ENCODE measurements at places on chromosomes 13 and 19.
A peak's percentile ranks its signal among the peaks of the same experiment; 100 is the strongest.

DNA sequence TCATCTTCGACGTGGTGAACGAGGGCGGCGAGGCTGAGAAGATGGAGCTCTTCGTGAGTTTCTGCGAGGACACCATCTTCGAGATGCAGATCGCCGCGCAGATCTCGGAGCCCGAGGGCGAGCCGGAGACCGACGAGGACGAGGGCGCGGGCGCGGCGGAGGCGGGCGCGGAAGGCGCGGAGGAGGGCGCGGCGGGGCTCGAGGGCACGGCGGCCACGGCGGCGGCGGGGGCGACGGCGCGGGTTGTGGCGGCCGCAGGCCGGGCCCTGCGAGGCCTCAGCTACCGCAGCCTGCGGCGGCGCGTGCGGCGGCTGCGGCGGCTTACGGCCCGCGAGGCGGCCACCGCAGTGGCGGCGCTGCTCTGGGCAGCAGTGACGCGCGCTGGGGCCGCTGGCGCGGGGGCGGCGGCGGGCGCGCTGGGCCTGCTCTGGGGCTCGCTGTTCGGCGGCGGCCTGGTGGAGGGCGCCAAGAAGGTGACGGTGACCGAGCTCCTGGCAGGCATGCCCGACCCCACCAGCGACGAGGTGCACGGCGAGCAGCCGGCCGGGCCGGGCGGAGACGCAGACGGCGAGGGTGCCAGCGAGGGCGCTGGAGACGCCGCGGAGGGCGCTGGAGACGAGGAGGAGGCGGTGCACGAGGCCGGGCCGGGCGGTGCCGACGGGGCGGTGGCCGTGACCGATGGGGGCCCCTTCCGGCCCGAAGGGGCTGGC is 52.6 kb downstream of the MAP4K1 start:
- peak; percentile 44 for DNase-seq

DNA sequence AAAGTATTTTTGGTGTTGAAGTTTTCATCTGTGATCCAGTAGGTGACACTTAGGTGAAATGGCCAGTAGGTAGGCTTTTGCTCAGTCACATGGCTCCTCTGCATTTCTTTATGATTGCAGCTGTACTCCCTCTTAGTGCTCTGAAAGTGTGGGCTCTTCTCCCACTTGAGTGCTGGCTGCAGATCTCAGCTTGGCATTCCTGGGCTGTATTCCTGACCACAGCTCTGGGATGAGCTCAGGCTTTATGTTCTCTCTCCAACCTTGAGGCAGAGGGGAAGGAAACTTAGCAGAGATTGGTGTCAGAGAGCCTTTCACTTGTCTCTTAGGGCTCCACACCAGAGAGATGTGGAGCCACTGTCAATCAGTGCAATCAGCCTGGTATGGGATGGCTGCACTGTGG is 254.3 kb downstream of the NDFIP2 start:
- no peak for DNase-seq

DNA sequence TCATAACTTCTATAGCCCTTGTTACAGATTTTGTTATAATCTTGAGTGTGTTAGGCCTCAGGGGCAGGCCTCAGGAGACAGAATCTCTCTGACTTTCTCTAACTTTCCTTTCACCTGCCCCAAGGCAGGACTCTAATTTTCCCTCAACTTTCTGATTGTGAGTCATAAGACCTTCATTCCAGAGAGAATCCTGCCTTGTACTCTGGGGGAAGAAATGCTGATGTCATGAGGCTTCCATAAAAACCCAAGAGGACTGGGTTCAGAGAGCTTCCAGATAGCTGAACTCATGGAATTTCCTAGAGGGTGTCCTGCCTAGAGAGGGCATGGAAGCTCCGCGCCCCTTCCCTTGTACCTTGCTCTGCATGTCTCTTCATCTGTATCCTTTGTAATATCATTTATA is 5.3 kb upstream of the KBTBD6 start:
- DNase-seq = peak; percentile 47

GRCh38 chr19:45643927-45644771 is 5.0 kb upstream of the EML2 start:
- DNase-seq = no peak

DNA sequence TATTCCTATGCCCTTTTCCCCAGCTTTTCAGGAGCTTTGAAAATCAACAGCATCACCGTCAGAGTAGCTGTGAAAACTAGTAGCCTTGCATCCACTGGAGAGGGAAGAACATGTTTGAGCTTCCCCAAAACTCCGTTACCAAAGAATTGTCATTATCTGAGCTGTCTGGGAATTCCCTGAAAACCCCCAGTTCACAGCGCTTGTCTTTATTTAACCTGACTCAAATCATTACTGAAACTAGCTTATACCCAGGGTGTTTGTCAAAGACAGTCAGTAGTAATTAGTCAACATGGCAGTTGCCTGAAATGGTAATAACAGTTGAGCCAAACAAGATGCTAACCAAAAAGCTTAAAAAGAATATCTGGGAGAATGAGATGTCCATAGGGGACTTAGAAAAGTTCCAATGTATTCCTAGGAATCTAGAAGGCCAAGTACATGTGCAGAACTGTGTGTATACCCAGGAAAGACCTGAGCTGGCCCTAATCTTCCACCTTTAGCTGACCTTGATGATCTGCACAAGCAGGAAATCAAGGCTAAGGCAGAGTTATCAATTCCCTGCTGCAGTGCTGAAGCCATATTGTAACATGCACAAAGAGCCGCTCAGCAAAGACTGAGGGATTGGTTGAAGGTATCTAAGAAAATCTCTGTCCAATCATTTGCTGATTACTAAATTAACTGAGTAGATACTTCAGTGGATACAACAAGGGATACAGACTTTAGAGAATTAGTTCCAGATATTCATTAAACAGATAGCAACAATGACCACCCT is 130.8 kb downstream of the KL start:
- DNase-seq = no peak

GRCh38 chr19:8224394-8225145 is 15.4 kb downstream of the CERS4 start:
- DNase-seq = no peak

DNA sequence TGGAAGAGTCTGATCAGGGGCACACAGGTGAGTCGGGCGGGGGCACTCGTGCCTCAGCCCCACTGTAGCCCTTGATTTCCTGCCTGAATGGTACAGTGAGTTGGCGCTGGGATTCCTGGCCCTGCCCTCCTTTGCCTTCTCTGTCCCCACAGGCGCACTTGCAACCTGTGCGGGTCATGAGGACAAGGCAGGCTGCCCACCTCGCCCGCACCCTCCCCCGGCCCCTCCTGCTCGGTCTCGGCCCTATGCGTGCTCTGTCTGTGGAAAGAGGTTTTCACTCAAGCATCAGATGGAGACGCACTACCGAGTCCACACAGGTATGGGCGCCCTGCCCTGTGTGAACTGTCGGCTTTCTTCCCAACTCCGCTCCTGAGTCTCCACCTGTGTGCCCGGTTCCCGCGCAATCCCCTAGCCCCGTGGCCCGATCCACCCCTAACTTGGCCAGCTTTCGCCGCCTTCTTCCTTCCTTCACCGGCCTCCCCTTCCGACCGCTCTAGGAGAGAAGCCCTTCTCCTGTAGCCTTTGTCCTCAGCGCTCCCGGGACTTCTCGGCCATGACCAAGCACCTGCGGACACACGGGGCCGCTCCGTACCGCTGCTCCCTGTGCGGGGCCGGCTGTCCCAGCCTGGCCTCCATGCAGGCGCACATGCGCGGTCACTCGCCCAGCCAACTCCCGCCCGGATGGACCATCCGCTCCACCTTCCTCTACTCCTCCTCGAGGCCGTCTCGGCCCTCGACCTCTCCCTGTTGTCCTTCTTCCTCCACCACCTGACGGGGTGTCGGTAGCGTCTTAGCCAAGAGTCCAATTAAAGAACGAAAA is 1.6 kb upstream of the KMT2B start:
- peak; percentile 74 for DNase-seq

DNA sequence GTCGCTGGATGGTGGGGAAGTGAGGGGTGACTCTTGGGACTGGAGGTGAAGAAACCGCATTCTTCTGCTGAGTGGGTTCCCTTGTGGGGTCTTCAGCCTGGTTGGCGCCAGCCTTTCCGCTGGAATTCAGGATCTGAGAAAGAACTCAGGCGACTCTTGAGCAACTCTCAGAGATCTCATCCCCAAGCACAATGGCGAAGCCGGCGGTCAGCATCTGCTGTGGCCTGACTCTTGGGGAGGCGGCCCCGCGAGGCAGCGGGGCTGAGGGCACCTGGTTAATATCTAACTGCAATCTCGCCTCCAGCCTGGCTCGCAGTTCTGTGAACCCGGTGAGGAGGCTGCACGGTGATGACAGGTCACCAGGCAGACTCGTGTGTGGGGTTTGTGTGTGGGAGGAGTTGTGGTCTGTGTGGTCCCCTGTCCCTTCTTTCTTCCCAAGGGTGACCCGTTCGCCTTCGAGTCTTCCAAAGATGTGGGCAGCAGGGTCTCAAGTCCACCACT is 883 bp downstream of the ZNF441 start:
- DNase-seq = peak; percentile 68

- no peak for DNase-seq
These were observed 97.3 kb downstream of the TDRD3 start for GRCh38 chr13:60494296-60494695.

DNA sequence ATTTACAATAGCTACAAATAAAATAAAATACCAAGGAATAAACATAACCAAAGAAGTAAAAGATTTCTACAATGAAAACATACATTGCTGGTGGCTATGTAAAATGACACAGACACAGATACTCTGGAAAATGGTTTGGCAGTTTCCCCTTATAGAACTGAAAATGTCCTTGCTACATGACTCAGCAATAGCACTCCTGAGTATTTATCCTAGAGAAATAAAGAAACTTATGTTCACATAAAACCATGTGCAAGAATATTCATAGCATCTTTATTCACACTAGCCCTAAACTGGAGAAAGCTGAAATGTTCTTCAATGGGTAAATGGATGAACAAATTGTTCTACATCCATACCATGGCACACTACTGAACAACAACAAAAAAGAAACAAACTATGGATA is 100.2 kb upstream of the RFC3 start:
- DNase-seq = peak; percentile 30

DNA sequence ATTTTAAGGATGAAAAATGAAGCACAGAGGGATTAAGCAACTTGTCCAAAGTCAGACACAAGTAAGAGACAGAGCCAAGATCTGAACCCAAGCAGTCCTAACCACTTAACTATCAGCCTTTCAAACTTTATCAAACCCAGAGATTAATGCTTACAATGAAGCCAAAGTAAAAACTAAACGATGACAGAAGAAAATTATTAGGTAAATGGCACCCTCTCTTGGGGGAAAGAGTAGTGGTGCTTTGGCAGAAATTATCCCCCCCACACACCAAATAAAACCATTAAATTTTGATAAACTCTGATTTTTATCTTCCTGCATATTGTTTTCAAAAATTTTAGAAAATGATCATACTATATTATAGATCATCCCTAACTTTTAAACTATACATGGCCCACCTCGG is 329.2 kb downstream of the SLC7A1 start:
- DNase-seq = no peak

DNA sequence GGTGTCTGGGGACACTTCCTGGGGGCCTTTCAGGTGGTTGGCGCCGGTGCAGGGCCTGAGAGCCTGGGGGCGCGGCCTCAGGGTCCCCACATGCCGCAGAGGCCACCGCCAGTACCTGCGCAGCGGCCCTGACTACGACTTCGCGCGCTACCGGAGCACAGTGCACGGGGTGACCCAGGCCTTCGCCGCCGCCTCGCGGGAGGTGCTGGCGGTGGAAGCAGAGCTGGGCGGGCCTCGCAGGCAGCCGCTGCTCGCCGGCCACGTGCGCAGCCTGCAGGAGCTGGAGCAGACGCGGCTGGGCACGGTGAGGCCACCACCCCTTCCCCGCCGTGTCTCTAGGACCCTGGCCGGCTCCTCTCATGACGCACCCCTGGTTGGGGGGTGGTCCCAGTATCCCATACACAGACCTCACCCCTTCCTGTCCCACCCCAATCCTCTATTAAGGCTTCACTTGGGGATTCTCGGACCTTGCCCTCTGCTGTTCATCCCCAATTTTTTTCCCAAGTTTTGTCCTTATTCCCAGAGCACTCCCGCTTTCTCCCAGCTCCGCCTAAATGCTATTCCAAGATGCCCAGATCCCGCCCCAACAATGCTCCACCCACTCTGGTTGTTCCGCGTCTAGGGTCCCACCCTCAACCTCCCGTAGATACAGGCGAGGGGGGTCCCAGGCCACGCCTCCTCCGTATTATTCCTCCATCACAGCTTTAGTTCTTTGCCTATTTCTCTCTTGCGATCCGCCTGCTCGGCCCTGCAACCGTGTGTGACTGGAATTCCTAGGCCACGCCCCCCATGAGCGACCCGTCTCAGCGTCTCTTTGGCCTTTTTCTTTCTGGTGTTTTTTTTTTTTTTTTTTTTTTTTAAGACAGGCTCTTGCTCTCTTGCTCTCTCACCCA is 1.0 kb downstream of the REX1BD start:
- DNase-seq = peak; percentile 79

DNA sequence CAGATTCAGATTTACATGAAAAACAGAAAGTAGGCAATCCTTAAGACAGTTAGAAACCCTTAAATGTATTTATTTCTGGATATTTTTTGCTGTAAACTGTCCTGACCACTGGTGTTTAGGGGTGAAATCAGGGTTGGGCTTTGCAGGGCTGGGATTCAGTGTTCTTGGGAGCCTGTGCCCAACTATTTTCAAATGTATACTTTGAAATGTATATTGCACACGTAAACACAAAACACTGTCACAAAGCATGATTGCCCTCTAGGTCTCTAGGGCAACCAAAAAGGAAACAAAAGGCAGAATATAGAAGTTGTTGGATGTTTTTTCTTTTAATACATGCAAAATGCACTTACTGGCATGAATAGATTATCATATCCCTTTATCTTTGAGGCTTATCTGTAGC is 1185.4 kb downstream of the DIAPH3 start:
- DNase-seq = no peak

- DNase-seq = no peak
These were observed 116.3 kb downstream of the RAB20 start for GRCh38 chr13:110445183-110445582.

- peak; percentile 69 for DNase-seq
These were observed 38.2 kb downstream of the NFIC start for GRCh38 chr19:3404324-3405260.

GRCh38 chr19:11179716-11180297 is 17.5 kb downstream of the KANK2 start:
- DNase-seq = no peak

- DNase-seq = no peak
These were observed 14.6 kb upstream of the CLC start for GRCh38 chr19:39752390-39752789.

GRCh38 chr19:53008061-53008778 is 5.5 kb upstream of the ERVV-1 start:
- no peak for DNase-seq

DNA sequence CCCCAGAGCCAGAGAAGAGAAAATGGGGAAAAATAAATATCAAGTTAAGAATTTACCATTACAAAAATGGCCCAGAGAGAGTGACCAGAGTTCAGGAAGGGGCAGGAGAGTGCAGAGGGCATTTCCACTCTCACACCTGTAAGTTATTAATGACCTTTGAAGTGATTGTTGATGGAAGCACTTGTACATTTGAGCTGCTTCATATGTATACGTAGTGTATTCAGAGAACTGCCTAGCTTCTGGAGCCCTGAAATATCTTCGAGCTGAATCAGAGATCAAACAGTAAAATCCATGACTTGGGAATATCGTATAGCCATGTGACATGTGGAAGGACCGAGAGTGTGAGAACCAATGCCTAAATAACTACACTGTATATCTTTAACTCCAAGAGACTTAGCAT is 49.2 kb upstream of the PCCA start:
- DNase-seq = peak; percentile 10

All from adipocyte (in vitro differentiated cells).